ENCODE measurements at places on chromosomes 12 and 14.

DNA sequence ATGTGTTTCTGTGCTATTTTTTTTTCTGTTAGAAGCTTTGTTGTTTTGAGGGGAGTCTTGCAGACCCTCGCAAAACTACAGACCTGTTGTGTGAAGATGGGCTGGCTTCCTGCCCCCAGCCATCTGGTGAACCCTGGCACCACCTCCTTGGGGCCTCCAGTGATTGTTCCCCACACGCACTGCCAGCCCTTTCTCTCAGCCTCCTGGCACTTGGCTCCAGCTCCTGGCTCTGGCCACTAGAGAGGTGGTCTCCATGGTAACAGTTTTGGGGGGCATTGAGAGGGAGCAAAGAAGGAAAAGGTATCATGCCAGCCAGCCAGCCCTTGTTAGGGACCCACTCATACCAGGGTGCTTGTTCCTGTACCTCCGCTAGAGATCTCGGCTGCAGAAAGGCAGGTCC is 176.4 kb upstream of the RPH3A start:
- DNase-seq = no peak

DNA sequence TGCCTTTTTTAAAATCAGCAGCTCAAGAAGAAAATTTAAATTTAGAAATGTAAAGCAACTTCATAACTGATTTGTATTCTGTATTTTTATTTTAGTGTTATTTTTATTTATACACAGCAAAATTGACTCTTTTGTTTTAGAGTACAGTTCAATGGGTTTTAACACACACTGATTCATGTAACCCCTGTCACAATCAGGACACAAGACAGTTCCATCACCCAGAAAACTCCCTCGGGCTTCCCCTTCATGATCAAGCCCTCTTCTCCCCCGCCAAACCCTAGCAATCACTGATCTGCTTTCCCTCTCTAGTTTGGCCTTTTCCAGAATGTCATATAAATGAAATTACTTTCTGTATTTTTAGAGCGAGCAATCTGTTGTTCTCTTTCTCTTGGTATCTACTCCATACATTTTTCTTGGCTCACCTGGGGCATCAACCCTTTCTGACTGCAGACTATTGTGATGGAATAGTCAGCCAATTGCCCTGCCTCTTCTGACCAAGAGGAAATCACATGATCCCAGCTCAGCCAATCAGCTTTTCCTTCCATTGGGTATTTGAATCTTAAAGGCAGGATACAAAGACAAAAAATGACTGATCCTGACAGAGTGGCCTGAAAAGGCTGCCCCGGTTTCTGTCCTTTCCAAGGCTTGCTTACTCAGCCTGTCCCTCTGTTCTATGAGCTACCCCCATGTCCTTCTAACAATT is 5.3 kb downstream of the SLC5A8 start:
- DNase-seq = no peak

GRCh38 chr14:65214741-65215140 is 112.4 kb upstream of the MAX start:
- no peak for DNase-seq

DNA sequence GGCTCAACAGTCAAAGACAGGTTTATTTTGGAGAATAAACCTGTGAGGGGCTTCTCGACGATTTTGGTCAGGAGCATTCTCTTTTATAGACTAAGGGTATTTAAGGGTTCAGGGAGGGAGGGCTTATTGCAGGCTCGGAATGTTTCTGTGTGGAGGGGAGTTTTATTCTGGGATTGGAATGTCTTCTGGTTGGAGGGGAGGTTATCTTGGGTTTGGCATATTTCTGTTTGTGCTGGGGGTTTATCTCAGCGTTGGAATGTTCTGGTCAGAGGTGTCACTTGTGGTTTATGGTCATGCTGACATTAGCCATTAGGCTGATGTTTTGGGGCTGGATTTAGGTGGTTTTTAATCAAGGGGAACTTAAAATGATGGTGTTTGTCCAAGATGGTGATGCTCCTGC is 103.9 kb downstream of the SUDS3 start:
- DNase-seq = no peak

GRCh38 chr14:71290301-71290700 is 383.0 kb downstream of the PCNX1 start:
- no peak for DNase-seq

GRCh38 chr12:11705010-11705409 is 55.5 kb downstream of the ETV6 start:
- DNase-seq = no peak

DNA sequence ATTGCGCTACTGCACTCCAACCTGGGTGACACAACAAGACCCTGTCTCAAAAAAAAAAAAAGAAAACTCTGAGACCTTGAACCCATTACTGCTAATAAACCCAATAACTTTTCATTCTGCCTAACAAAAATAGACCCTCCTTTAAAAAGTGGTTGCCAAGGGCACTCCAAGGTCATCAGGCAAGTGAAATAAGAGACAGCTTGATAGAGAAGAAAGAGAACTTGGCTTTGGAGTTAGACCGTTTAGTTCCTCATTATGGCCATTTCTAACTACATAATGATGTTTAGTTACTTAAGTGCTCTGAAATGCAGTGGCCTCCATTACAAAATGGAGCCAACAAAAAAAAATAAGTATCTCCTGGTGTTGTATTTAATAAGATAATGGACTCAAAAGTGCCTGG is 55.9 kb downstream of the PHLDA1 start:
- no peak for DNase-seq

GRCh38 chr14:81042438-81042837 is 87.0 kb downstream of the TSHR start:
- no peak for DNase-seq

DNA sequence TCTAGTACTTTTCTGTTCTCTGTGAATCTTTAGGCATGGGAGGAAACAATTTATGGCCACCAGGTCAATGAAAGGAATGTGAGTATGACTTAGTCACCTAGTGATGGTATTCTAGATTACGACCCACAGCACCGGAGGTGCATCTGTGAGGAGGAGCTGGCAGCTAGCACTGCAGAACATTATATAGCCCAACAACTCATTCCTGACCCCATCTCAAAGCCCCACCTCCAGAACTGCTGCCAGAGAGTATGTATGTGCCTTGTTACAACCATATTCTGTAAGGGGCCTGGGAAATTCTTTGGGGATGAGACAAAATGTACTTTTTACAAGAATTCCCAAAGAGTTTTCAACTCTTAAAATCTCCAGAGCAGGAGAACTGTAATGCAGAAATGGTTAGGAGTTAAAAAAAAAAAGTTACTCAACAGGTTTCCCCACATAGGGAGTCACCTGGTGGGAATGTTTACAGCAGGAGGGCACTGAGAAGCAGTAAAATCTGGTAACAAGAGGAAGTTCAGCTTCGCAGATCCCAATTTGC is 34.9 kb upstream of the CERS5 start:
- no peak for DNase-seq

- DNase-seq = no peak
Observed at GRCh38 chr12:5140190-5140589, 96.5 kb downstream of the KCNA5 start.

DNA sequence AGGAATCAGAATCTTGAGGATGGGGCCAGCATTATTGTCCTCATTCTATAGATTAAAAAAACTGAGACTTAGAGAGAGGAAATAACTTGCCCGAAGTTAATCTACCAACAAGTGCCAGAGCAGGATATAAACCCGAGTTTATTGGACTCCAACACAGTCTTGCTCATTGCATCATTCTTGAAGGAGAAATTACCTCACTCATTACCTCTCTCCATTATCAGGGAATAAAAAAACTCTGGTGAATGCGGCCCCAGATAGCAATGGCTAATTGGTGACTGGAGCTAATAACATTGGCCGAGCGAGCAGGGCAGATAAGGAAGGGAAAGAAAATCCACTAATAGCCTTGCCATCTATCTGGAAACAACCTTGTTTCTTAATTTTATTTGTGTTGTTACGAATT is 24.7 kb upstream of the TMED10 start:
- DNase-seq = no peak

DNA sequence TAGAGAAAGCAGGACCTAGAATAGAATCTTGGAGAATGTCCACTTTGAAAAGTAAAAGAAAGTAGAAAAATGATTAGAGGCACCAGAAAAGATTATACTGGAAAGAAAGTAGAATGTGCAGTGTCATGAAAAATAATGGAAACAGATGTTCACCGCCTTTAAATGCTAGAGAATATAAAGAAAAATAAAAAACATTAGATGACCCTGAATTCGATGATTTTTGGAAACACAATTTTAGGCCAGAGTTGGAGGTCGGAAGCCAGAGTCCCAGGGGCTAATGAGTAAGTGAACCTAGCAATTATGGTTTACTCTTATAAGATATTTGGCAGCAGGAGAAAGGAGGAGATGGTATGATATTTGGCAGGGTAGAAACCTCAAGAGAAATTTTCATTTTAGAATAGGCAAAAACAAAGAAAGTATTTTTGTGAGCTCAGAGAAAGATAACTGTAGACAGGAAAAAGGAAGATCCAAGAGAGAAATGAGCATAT is 37.7 kb downstream of the GYS2 start:
- no peak for DNase-seq

GRCh38 chr12:24709216-24709615 is 239.7 kb downstream of the BCAT1 start:
- DNase-seq = no peak

All from stimulated activated CD8-positive, alpha-beta memory T cell treated with anti-CD3 and anti-CD28 coated beads, Interleukin-4, amount 100 ng/mL, for 1 hour (primary cell).